ENCODE measurements at places on chromosomes 2 and 18. TPM values are rescaled to one million over a fixed set of nuclear protein-coding genes. Genes with fewer than 3 reads are reported as not detected.

EMILIN1 gene
- polyA plus RNA-seq, result 1.5 TPM

CDH20 gene
- polyA plus RNA-seq, result 0.06 TPM

C2orf80 gene
- polyA plus RNA-seq, result not detected

DIPK1C gene
- not detected for polyA plus RNA-seq

PDE11A gene
- not detected for polyA plus RNA-seq

SRD5A2 gene
- not detected for polyA plus RNA-seq

TMEM178A gene
- polyA plus RNA-seq, result not detected

TOGARAM2 gene
- polyA plus RNA-seq, result 2.4 TPM

CD207 gene
- polyA plus RNA-seq, result not detected

DSG1 gene
- polyA plus RNA-seq, result not detected

CAPN13 gene
- not detected for polyA plus RNA-seq

DUSP19 gene
- polyA plus RNA-seq, result 1.7 TPM

TNS1 gene
- polyA plus RNA-seq, result not detected

SIX3 gene
- not detected for polyA plus RNA-seq

VSNL1 gene
- polyA plus RNA-seq, result not detected

MEP1B gene
- not detected for polyA plus RNA-seq

VIT gene
- polyA plus RNA-seq, result not detected

CDH7 gene
- not detected for polyA plus RNA-seq

HAAO gene
- not detected for polyA plus RNA-seq

EML6 gene
- polyA plus RNA-seq, result 0.06 TPM

COLEC12 gene
- not detected for polyA plus RNA-seq

NRP2 gene
- not detected for polyA plus RNA-seq

KCNJ3 gene
- not detected for polyA plus RNA-seq

OLA1 gene
- 64.7 TPM for polyA plus RNA-seq

SERPINB12 gene
- not detected for polyA plus RNA-seq

DCDC2C gene
- not detected for polyA plus RNA-seq

ERCC3 gene
- polyA plus RNA-seq, result 25.4 TPM

USP34 gene
- polyA plus RNA-seq, result 17.7 TPM

CFAP65 gene
- not detected for polyA plus RNA-seq

C2orf72 gene
- polyA plus RNA-seq, result not detected

RAB17 gene
- polyA plus RNA-seq, result not detected

PSTPIP2 gene
- 11.4 TPM for polyA plus RNA-seq

CNPPD1 gene
- 114 TPM for polyA plus RNA-seq

FBXO41 gene
- 0.51 TPM for polyA plus RNA-seq

XDH gene
- not detected for polyA plus RNA-seq

GAL3ST2 gene
- not detected for polyA plus RNA-seq

ABCB11 gene
- not detected for polyA plus RNA-seq

SLC39A10 gene
- 16.3 TPM for polyA plus RNA-seq

METAP1D gene
- 1.7 TPM for polyA plus RNA-seq

ZNF142 gene
- 5.7 TPM for polyA plus RNA-seq

RBFA gene
- polyA plus RNA-seq, result 7.5 TPM

SETBP1 gene
- not detected for polyA plus RNA-seq

All from CD4-positive, CD25-positive, alpha-beta regulatory T cell (primary cell).